ENCODE measurements at places on chromosomes 16 and 17.

DNA sequence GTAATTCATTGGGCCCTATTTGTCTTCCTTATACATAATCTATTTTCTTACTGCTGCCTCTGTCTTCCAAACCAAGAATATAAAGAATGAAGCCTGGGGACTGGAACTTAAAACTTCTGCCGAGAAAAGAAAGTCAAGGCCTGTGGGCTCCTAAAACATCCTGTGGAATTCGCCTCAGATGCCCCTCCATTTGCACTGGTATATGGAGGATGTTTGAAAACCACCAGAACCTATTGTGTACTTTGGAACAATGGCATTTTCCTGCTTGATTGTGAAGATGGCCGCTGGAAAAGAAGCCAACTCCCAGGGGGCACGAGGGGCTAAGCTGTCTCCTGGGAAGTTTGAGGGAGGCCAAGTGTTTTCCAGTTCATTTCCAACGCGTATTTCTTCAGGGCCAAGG, 122.4 kb downstream of the WWOX start:
- DNase-seq = no peak

DNA sequence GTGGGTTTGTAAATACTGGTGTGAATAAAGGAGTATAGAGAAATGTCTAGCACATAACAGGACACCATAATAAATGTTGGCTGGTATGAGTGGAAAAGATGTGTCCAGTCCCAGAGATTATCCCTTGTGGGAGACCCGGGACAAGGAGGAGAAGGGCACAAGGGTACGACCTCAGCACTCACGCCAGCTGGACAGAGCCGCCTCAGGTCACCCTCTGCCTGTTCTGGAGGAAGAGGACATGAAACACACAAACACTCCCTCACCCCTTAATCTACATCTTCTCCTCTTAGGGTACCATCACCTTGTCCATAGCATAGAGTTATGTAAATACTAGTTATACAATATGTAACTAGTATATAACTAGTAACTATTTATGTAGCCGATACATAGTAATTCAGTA, 26.8 kb downstream of the DYNLL2 start:
- DNase-seq = no peak

- no peak for DNase-seq
These were observed 10.0 kb upstream of the HP start for GRCh38 chr16:72044296-72044695.

- DNase-seq = no peak
These were observed 19.9 kb upstream of the RAB11FIP4 start for GRCh38 chr17:31371511-31372097.

DNA sequence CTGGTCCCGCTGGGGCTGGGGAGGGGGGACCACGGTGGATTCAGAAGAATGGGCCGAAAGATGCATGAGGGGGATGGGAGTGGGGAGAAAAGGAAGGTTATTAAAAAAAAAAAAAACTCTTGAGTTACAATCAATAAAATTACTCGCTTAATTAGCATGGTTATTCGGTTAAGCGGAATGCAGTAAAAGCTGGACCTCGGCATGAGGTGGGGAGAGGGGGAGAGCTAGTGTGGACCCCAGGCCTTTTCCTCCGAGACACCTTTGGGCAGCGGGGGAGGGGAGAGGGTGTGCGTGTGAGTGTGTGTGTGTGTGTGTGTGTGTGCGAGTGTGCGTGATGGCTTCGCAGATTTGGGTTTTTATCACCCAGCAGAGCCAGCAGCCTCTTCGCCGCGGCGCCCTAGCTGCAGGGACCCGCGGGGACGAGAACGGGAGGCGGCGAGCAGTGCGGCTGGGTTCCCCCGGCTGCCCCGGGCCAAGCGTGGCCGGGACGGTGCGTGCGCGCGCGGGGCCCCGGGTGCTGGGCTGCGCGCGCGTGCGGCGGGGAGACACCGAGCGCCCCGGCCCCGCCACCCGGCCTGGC, 3.7 kb downstream of the BAHCC1 start:
- DNase-seq = no peak

GRCh38 chr17:29032013-29032856, 10.7 kb upstream of the PIPOX start:
- no peak for DNase-seq

DNA sequence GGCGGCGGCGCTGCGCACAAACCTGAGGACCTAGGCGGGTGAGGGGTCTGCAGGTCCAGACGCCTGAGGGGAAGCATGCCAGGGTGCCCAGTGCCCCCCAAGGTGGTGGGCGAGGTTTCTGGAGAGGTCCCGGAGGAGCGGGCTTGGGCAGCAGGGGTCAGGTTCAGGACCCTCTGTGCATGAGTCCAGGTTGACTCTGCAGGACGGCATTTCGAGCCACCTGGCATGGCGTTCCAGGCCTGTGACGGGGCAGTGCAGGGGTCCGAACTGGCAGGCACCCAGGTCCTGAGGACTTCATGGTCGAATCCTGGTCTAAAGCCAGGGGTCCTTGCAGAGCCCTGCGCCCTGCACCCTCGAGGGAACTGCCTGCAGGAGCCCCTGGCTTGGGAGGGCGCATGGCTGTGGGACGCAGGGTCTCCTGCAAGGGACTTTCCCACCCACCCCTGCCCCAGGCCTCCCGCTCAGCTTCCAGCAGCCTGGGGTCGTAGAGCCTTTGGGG, 3.5 kb downstream of the SLC16A3 start:
- no peak for DNase-seq

DNA sequence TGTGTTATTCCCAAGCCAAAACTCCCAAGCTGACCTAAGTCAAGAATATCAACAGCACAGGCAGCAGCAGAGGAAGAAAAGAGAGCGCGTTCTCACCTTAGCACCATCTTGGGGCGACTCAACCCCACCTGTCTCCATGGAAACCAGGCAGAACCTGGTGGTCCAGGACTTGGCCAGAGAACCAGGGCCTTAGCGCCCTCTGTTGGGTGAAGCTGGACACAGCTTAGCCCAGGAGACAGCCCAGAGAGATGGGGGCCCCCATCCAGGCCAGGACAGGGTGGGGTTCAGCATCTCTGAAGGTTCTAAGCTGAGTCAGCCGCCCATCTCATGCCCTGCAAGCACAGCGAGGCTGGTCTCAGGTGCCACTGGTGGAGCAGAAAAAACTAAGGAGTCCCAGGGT, 60.1 kb upstream of the TMEM132E start:
- DNase-seq = no peak

GRCh38 chr16:11361701-11362451, 16.6 kb downstream of the RMI2 start:
- DNase-seq = no peak

DNA sequence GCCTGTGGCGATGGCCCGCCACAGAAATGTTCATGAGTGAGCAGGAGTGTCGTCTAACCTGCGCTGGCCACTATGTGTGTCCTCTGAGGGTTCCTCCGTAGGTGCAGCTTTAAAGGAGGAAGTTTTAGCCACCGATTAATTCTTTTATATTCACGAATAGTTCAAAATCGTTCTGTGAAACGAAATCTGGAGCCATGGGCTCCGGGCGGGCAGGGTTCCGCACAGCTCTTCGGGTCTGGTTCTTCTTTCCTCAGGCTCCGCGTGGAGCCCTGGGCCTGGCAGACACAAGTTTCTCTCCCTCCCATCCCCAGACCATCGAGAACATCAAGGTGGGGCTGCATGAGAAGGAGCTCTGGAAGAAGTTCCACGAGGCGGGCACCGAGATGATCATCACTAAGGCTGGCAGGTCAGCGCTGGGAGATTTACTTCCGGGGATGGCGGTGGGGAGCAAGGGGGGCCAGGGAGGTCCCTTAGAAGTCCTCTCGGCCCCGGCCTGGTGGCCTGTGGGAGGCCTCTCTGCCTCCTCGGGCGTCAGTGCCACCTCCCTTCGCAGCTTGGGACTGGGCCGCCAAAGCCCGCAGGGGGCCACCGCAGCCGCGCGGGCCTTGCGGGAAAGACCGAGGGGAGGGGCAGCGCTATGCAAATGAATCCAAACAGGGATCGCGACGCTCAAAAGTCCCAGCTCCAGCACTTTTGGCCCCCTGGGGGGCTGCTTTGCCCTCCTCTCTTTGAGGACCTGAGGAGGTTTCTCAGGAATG, 5.2 kb downstream of the TBX4 start:
- no peak for DNase-seq

- DNase-seq = no peak
These were observed 67.6 kb downstream of the USP31 start for GRCh38 chr16:23081675-23082119.

DNA sequence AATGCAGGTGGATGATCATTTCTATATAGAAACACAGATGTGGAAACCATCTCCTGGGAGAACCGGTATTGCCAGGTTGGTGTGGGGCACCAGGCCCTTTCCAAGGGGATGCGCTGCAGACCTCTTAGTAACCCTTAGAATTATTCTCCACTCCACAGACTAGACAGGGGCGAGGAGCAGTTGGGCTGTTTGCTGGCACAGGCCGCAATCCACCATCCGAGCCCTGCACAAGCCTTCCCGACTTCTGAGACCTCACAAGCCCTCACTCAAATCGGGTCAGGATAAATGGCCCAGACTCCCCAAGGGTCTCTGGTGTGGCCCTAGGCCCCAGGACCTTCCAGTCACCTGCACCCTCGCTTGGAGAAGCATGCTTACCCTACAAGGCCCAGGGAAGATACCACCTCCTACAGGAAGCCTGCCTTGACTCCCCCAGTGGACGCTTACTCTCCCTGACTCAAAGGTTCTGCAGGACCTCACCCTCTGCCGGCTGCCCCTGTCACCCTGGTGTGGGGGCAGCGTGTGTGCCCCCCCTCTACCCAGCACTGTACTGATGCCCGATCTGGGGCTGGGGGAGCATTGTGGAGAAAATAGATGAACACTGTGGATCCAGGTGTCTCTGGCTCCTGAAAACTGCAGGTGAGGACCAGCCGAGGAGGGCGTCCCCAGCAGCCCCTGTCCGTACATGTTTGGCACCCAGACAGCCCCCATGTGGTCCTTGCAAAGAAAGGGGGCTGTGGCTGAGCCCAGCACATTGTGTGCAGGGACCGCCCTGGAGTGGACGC, 49.8 kb upstream of the ACSF3 start:
- no peak for DNase-seq

DNA sequence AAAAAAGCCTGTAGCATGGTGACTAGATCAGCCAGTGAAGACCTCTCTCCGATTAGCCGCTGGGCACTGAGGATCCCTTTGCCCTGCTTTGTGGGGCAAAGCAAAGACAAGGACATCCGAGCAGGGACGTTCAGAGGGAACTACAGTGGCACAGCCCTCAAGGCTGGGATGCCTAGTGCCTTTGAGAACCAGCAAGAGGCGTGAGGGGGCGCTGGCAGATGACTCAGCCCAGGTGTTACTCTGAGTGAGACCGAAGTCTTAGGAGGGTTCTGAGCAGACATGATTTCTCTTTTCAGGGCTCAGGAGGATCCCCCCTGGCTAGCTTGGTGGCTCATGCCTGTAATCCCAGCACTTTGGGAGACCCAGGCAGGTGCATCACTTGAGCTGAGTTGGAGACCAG, 178.6 kb downstream of the CPPED1 start:
- DNase-seq = no peak

GRCh38 chr17:289409-289808, 63.2 kb downstream of the RPH3AL start:
- DNase-seq = no peak

GRCh38 chr17:76278268-76278908, 13.2 kb downstream of the UBALD2 start:
- no peak for DNase-seq

DNA sequence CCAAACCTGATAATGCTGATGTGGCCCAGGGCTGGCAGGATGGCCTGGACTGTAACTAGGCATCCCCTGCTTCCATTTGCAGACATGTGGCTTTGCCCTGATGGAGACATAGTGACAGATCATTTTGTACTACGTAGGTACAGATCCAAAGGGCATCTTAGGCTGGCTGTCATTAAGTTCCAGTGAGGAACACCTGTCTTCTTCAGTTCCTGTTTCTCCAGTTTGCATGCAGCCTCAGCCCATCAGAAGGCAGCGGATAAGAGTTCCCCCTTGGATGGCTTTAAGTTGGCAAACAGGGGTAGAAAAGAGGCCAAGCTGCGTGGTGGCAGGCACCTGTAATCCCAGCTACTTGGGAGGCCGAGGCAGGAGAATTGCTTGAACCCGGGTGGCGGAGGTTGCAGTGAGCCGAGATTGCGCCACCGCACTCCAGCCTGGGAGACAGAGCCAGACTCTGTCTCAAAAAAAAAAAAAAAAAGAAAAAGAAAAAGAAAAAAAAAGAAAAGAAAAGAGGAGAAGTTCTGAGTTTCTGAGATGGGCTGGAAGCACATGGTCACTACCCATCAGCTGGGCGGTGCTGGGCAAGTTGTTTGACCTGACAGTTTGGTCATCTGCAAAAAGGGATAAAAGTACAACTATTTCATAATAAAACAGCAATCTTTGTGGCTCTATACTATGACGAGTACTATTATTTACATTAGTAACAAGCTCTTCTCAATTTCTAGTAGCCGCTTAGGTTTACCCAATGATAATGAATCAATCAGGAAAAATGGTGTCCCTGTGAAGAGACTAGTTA, 42.7 kb downstream of the CPPED1 start:
- DNase-seq = no peak

GRCh38 chr17:45794840-45795239, 10.7 kb downstream of the CRHR1 start:
- no peak for DNase-seq

- no peak for DNase-seq
These were observed 70.9 kb upstream of the GSE1 start for GRCh38 chr16:85541980-85542900.

DNA sequence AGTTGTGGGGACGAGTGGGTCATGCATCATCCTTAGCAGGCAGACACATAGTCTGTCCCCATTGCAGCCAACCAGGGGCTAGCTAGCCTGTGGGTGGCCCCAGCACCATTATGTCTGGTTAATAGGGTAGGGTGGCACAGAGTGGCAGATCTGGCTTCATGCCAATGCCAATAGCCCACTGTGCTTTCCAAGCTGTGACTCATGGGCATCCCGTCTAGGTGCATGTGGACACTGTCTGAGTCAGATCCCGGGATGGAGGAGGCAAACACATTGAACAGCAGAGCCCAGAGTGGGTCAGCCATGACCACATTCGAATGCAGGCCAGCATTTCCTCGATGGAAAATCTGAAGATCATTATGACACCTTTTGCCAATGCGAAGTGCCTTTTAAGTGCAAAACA, 2.5 kb downstream of the HS3ST2 start:
- no peak for DNase-seq

DNA sequence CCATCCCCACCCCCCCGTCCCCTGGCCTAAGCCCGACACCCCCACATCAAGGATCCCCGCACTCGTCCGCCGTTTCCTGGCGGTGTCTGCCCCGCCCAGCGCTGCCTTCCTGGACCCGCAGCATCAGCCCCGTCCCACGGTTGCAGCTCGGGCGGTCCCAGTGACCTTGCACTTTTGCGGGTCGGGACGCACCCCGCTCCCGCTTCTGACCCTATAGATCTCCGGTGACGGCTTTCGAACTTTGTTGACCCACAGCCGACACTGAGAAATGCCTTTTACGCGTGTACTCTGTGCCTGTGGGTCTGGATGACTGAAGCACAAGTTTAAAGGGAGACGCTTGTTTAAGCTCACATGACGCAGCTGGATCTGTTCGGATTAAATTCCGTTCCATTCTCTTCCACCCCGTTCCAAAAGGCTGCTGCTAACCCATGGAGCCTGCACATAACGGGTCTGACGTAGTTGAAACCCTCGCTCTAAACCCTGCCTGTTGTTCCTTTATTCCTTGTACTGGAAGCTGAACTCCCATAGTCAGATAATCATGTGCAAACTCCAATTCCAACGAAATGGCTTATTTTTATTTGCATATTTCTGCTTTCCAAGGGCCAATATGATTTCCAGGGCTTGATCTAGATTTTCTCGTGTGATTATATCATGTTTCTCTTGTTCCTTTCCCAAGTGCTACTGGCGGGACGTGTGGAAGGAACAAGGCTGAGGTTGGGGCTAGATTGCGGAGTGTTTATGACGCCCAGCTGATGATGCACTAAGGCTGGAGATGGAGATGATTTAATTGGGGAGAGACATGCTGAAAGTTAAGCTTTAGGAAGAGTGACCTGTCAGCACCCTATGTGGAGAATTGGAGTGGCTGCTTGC, 834 bp downstream of the FLYWCH1 start:
- DNase-seq = no peak
